ENCODE measurements at places on chromosomes 6 and 20.

DNA sequence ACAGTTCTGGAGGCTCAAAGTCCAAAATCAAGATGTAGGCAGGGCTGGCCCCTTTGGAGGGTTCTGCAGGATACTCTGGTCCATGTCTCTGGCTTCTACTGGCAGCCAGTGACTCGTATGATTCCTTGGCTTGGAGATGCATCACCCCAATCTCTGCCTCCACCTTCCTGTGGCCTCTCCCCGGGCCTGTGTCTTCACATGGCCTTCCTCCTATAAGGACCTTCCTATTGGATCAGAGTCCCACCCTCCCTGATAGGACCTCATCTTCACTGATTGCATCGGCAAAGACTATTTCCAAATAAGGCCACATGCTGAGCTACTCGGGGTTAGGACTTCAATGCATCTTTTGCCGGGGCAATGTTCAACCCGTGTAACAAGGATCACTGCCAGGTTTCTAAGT lies 509.0 kb downstream of the CD83 start:
- DNase-seq, result no peak

- no peak for DNase-seq
Observed at GRCh38 chr6:169905041-169905807, 153.8 kb downstream of the ERMARD start.

DNA sequence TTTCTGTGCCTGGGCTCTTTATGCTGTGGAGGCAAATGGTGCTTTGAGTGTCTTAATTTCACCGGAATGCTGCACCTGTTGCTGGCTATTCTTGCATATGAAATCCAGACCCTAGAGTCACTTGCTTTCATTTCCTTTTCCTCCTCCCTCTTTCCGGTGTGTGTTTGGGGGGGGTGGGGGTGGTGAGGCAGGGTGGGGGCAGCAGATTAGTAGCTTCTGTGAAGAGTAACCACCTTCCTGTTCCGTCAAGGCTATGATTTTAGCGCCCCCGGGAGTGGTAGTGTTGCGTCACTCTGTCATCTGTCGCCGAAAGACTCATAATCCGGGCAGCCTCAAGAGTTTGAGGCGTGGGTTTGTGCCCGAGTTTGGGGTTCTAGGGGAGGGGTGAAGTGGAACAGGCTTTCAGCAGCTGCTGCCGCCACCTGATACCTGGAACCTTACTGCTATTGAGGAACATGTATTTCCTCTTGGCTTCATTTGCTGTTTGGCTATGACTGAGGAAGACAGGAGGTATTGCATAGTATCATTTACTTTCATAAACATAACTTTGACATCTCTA lies 49.1 kb downstream of the UTRN start:
- DNase-seq, result peak; percentile 81

DNA sequence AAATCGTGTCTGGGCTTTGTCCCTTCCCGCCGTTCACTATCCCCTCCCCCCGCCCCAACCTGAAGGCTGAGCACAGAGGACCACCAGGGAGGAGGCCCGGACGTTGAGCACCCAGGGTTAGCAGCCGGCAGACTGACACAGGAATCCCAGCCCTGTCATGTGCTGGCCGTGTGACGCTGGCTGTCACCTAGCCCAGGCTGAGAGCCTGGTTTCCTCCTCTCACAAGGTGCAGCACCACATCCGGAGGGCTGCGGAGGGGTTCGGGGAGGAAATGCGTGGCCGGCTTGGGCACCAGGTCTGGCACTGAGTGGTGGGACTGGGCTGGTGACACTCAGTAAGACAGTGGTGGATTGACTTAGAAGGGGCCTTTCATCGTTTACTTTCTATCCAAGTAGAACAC lies 4.6 kb upstream of the LSM14B start:
- peak; percentile 84 for DNase-seq

GRCh38 chr20:38579219-38579910 lies 1.6 kb upstream of the ADIG start:
- no peak for DNase-seq

DNA sequence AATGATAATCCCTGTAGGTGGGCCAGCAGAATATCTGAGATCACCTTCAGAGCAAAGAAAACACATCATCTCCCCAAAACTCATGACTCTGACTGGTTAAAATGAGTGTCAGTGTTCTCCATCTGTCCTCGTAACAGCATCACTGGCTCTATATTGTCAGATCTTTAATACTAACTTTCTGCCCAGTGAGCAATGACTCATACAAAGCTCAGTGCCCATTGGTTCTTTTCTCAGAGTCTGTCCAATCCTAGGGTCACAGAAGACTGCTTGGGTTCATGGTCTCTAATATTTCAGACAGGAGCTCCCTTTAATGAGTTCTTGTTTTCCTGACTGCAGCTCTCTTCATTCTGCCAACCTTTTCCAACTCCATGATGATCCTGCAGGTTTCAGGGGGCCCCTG lies 36.4 kb downstream of the HLA-DPB1 start:
- DNase-seq, result peak; percentile 75

GRCh38 chr6:169342710-169343109 lies 89.1 kb upstream of the THBS2 start:
- DNase-seq, result no peak

DNA sequence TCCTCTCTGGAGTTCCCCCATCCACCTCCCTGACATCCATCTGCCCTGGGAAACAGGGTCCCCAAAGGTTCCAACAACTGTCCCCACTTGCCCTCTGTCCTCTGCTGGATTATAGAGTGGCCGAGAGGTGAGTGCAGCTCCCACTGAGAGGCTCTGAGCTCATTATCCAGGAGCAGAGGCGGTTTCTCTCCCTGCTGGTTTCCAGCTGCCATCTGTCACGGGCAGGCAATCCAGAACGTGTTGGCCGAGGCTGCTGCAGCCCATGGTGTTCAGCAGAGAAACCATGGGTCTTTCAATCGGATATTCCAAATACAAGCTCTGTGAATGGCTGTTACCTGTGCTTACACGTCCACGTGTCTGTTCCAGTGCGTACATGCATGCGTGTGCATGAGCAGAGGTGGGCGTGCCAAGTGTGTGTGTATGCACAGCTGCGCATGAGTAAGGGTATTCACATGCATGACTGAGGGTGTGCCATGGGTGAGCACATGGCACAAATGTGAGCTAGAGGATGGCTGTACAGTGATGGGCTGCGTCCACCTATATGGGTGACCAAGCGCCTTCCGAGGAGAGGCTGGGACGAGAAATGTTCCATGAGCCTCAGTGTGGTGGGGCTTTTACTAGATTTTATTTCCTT lies 183.7 kb upstream of the PMEPA1 start:
- DNase-seq, result no peak

GRCh38 chr6:63804381-63804956 lies 168.9 kb downstream of the PHF3 start:
- no peak for DNase-seq

- peak; percentile 3 for DNase-seq
Observed at GRCh38 chr6:72580281-72580940, 41.5 kb upstream of the KCNQ5 start.

- no peak for DNase-seq
Observed at GRCh38 chr20:39013662-39014109, 51.5 kb downstream of the DHX35 start.

- DNase-seq, result no peak
Observed at GRCh38 chr6:136066005-136066404, 184.1 kb downstream of the MTFR2 start.

DNA sequence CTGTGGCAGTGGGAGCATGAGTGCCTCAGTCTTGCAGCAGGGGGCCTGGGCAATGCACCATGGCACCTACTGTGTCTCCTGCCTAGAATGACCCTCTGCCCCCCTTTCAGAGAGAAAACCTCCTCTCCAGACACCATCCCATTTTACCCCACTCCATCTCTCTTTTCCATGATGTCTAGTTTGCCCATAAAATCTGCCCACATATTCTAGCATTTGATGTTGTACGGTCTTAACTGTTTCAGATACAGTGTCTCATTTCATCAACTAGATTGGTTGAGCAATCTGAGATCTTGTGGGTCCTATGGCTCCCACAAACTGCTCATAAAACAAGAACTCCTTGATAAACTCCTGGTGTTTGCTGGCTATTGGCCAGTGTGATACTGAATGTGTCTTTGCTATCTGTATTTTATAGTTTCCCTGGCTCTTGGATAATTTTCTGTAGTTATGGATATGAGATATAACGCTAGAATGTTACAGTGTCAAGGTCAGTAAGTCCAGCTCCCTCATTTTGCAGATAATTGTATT lies 8.1 kb downstream of the PNPLA1 start:
- no peak for DNase-seq

GRCh38 chr20:51487565-51488268 lies 54.8 kb downstream of the NFATC2 start:
- no peak for DNase-seq

DNA sequence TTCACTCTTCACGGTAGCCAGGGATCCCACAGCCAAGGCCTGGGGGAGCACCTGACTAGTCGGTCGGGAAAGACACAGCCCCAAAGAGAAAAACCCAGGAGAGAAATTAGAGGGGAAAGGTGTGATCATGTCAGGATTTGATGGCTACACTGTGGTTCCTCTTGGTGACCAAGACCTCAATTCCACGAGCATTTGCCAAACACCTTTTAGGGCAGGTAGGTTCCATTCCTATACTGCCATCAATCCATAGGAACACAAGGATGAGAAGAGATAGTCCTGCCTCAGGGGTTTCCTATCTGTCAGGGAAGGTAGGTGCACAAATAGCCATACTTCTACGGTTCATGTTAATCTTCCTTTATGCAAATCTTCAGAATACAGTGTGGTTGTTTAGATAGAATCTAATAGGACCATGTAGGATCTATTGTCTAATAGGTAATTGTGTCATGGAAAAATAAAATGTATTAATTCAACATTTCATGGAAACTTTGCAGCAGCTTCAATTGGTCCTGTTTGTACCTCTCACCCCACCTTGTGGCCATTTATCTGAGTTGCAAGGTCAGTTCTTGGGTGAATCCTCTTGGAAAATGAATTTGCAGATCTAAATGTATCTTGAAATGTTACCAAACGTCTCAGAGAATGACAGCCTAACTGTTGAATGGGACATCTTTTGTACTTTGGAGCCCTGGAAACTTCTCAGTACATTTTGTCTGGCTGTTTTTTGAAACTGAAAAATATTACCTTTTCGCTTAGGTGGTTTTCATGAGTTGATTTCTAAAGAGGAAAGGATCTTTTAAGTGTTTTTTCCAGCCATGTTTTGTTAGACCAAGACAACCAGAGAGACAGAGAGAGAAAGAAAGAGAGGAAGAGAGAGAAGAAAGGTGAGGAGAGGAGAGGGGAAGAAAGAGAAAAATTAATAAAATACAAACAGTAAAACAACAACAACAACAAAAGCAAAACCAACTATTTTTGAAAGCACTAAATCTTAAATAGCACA lies 33.7 kb upstream of the IYD start:
- peak; percentile 54 for DNase-seq

DNA sequence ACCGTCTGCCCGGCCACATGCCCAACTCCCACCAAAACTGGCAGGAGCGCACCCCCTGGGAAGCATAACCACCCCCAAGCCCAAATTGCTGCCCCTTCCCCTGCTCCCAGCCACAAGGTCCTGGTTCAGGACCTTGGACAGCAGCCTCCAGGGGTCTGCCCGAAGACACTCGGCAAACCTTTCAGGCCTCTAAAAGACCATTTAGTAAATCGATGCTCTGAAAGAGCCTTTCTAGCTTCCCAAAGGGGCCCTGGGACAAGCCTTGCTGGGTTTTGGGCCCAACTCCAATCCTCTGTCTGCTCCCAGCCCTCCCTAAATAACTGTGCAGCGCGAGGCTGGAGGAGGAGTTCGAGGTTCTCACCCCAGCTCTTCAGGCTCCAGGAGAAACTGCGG lies 30.5 kb downstream of the GRM4 start:
- DNase-seq, result no peak

- no peak for DNase-seq
Observed at GRCh38 chr20:58479726-58480440, 35.3 kb downstream of the APCDD1L start.

DNA sequence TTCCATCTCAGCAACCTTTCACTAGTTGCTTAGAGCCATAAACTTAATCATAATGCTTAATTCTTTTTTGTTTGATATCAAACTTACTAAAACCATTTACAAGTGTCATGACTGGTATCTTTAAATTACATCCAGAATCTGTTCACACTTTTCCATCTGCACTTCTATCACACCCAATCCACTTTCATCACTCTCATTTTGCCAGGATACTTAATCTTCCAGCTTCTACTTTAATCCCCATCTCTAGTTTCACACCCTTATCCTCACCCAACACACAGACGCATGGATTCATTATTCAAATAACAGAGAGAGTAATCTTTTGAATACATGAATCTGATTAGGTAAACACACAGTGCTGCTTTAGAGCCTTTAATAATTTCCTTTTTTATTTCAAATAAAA lies 828.4 kb downstream of the HACE1 start:
- DNase-seq, result no peak

- no peak for DNase-seq
Observed at GRCh38 chr6:111824608-111825337, 48.5 kb downstream of the FYN start.

Data from CD4-positive, alpha-beta T cell treated with Interleukin-10 for 1 hour (primary cell).